ENCODE measurements at places on chromosomes 3 and 15. TPM values are rescaled to one million over a fixed set of nuclear protein-coding genes. Genes with fewer than 3 reads are reported as not detected.

DNA sequence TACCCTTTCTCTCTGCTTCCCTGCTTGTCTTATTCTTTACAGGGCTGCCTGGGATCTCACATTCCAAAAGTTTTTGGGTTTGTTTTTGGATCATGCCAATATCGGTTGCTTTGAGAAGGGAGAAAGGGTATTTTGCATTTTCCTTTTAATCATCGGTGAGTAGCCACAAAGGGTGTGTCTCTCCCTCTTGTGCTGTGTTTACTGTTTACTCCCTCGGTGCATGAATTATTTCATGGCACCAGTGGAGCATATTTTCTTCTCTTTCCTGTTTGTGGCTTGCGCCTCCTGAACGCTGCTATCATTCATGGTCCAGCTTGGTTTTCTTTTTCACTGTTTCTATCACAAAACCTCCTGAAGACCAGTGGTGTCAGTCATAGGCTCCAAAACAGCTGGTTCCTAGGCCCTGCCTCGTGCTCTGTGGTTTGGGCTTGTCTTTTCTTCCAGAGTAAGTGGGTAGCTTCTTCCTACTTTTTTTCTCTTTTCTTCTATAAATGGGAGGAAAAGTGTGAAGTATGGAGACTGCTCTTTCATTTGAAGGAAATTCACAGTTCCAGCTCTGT lies 54.9 kb downstream of the IGF1R start:
- no peak for DNase-seq

DNA sequence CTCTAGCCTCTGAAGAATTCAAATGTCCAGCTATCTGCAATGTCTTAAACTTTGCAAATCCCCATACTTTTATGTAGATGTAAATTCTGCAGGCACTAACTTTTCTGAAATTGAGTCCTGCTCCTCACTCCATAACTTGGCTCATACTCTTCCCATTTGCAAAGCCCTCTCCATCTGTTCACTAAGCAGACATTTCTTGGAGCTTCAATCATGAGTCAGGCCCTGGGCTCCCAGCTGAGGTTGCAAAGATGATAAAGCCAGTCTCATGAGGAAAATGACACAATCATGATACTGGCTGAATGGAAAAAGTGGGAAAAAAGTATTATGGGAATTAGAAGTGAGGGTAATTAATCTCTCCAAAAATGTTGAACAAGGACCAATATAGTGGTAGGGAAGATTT lies 507.6 kb downstream of the NR2F2 start:
- no peak for DNase-seq

- DNase-seq = peak; percentile 20
These were observed 28.5 kb downstream of the TMEM41A start for GRCh38 chr3:185470323-185470722.

DNA sequence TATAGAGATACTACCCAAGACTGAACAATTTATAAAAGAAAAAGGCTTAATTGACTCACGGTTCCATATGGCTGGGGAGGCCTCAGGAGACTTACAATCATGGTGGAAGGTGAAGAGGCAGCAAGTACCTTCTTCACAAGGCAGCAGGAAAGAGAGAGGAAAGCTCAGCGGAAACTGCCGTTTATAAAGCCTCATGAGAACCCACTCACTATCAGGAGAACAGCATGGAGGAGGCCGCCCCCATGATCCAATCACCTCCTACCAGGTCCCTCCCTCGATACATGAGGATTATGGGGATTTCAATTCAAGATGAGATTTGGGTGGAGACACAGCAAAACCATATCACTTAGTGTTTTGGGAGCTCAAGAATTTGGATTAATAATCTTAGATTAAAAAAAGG lies 240.2 kb downstream of the UACA start:
- no peak for DNase-seq

GRCh38 chr3:143693506-143693905 lies 154.8 kb downstream of the SLC9A9 start:
- no peak for DNase-seq

- DNase-seq = no peak
These were observed 90.7 kb upstream of the HES1 start for GRCh38 chr3:194045289-194045688.

- peak; percentile 49 for DNase-seq
These were observed 464 bp downstream of the GABRG3 start for GRCh38 chr15:26971271-26972018.

DNA sequence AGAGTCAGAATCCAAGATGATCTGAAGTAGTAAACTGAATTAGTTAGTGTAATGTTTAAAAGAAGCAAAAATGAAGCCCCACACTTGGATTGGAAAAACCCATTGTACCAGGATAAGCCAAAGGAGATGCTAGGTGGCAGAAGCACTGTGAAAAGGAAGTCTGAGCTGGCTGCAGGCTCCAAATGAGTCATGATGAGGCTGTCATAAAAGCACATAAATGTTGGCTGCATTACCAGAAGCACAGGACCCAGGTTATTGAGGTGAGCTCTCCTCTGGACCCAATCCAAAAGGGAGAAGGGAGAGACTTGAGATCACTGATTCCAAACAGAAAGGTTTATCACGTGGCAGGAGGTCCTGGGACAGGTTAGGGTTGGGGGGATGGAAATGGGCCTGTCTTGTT lies 3.2 kb upstream of the ACAN start:
- no peak for DNase-seq

GRCh38 chr3:178062126-178062525 lies 474.1 kb upstream of the KCNMB2 start:
- DNase-seq = no peak

DNA sequence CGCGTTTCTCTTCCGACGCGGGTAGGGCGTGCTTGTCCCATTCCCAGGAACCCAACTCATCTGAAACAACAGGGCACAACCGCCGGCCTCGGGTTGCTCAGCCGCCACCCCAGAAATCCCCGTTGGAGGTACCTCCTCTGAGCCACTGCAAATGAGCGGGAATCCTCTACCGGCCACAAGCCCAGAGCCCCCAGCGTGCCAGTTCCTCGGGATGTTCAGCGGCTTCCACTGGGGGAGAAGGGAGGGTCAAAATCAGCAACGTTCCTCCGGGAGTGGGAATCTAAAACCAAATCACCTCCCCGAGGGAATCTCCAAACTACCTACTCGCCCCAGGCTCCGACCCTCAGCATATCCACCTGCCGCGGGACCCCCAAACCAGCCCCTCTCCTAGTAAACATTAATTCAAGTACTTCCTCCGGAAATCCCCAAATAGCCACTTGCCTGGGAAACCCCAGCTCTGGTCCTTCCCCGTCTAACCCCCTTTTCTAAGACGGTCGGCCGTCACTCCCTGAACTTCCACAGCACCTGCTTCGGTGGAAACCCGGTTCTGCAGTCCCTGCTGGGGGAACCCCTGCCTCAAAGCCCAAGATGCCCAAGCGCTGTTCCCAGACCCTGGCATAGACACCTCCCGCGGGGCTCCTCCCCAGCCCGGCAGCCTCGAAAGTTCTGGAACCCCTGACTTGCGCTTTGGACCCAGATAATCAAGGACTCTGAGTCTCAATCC lies 887 bp downstream of the OXTR start:
- peak; percentile 39 for DNase-seq

- no peak for DNase-seq
These were observed 131.2 kb downstream of the MAGI1 start for GRCh38 chr3:65907232-65908130.

DNA sequence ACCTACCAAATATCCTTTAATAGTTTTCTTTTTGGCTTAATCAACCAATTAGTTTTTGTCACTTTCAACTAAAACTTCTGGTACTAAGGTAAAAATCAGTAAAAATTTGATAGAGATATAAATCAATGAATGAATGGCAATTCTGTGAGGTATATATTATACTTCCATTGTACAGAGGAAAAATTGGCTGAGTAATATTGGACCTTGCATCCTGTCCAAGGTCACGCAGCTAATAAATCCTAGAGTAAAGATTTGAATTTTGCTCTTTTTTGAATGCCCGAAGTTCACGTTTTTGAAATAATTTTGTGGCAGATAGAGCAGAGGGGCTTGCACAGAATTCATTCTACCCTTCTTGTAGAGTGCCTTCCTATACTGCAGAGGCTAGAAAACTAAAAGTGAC lies 81.1 kb upstream of the ZNF280D start:
- no peak for DNase-seq

GRCh38 chr3:161694682-161695564 lies 198.3 kb downstream of the OTOL1 start:
- no peak for DNase-seq

- no peak for DNase-seq
These were observed 12.5 kb downstream of the PLOD2 start for GRCh38 chr3:146148468-146148931.

DNA sequence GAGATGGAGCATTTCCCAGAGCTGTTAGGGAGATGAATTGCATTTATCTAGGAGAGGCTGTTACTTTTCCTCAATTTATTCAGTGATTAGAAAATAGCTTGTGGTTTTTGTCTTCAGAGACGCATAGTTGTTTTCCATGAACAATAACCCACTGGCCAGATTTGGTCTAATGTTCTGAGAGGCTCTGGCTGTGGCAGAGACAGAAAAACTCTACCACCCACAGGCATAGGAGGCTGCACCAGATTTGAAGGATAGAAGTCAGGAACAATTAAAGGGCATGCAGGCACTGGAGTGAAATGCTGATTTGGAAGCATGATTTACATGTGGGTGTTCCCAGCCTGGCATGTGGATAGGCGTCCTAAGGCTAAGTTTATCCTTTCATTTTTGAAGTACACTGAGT lies 143.5 kb downstream of the NFKBIZ start:
- no peak for DNase-seq

DNA sequence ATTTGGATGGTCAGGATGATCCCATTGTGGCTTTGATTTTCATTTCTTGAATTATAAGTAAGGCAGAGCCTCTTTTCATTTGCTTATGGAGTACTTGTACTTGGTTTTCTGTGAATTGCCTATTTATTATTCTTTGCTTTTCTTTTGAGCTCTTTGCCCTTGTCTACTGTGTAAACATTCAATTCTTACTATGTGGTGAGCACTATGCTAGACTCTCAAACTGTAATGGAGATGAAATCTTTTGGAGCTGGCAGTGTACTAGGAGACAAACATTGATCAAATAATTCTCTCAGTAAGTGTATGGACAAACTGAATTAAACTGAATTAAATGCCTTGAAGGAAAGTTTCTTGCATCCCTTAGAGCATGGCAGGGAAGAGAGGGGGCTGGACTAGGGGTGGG lies 87.0 kb upstream of the NR2E3 start:
- no peak for DNase-seq

- DNase-seq = no peak
These were observed 64.8 kb downstream of the LRIG1 start for GRCh38 chr3:66435989-66436388.

The SOX14 gene
- 0.70 TPM for total RNA-seq

The NMNAT3 gene
- 4.9 TPM for total RNA-seq

The SELENOK gene
- total RNA-seq = 34.4 TPM

The AHSG gene
- 1.5 TPM for total RNA-seq

The ST3GAL6 gene
- total RNA-seq = 8.3 TPM

The TRH gene
- total RNA-seq = 0.16 TPM

The TRANK1 gene
- 10.5 TPM for total RNA-seq

The TRIM42 gene
- not detected for total RNA-seq

Data from WTC11 (cell line).